Activated naive CD8-positive, alpha-beta T cell treated with anti-CD3 and anti-CD28 coated beads, Interleukin-2, amount 10 ng/mL, durations not matched to agents 7 days and 5 days (primary cell): ENCODE measurements at places on chromosomes 1 and 21. TPM values are rescaled to one million over a fixed set of nuclear protein-coding genes. Genes with fewer than 3 reads are reported as not detected.
A peak's percentile ranks its signal among the peaks of the same experiment; 100 is the strongest.

- no peak for DNase-seq
Measured at GRCh38 chr1:213982672-213983492, 4.9 kb upstream of the PROX1 start.

DNA sequence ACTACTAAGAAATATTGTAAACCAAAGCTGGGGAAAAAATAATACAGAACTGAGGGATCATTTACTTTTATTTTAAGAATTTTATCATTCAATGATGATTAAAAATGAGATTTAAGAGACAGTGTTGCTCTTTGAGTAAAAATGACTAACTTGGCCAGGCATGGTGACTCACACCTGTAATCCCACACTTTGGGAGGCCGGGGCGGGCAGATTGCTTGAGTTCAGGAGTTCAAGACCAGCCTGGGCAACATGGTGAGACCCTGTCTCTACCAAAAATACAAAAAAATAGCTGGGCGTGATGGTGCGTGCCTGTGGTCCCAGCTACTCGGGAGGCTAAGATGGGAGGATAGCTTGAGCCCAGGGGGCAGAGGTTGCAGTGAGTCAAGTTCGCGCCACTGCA lies 21.8 kb upstream of the PLEKHO1 start:
- DNase-seq = no peak

GRCh38 chr1:196808529-196809235 lies 10.8 kb upstream of the CFHR1 start:
- DNase-seq = no peak

GRCh38 chr21:15094706-15095105 lies 29.9 kb upstream of the NRIP1 start:
- DNase-seq = no peak

GRCh38 chr1:156419854-156420204 lies 50.8 kb downstream of the RHBG start:
- peak; percentile 49 for DNase-seq

DNA sequence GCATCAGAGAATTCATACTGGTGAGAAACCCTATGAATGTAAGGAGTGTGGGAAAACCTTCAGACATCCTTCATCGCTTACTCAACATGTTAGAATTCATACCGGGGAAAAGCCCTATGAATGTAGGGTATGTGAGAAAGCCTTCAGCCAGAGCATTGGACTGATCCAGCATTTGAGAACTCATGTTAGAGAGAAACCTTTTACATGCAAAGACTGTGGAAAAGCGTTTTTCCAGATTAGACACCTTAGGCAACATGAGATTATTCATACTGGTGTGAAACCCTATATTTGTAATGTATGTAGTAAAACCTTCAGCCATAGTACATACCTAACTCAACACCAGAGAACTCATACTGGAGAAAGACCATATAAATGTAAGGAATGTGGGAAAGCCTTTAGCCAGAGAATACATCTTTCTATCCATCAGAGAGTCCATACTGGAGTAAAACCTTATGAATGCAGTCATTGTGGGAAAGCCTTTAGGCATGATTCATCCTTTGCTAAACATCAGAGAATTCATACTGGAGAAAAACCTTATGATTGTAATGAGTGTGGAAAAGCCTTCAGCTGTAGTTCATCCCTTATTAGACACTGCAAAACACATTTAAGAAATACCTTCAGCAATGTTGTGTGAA lies 12.8 kb downstream of the ZFP69B start:
- DNase-seq = no peak

DNA sequence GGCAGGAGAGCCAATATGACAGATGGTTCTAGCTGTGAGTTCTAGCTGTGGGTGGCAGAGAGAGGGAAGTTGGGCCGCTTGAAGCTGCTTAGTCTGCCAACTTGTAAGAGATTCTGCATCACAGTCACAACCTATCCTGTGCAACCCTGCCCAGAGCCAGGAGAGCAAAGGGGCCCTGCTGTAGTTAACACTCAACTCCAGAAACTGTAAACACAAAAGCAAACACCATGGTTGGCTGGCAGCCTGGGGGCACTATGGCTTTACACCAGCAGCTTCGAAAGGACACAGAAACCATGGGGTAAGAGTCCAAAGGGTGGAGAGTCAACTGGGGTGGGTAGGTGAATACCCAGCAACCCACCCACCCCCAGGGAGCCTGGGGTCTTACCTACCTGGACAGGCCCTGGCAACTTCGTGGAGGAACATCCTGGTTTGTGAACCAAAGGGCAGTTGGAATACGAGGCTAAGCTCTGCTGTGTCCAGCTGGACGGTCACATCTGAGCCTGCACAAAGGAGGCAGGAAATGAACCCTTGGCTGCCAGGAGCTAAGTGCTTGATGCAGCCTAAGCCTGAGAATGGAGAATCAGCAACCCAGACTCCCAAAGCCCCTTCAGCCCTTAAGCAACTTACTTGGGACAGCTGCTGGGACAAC lies 6.4 kb downstream of the INPP5B start:
- no peak for DNase-seq

DNA sequence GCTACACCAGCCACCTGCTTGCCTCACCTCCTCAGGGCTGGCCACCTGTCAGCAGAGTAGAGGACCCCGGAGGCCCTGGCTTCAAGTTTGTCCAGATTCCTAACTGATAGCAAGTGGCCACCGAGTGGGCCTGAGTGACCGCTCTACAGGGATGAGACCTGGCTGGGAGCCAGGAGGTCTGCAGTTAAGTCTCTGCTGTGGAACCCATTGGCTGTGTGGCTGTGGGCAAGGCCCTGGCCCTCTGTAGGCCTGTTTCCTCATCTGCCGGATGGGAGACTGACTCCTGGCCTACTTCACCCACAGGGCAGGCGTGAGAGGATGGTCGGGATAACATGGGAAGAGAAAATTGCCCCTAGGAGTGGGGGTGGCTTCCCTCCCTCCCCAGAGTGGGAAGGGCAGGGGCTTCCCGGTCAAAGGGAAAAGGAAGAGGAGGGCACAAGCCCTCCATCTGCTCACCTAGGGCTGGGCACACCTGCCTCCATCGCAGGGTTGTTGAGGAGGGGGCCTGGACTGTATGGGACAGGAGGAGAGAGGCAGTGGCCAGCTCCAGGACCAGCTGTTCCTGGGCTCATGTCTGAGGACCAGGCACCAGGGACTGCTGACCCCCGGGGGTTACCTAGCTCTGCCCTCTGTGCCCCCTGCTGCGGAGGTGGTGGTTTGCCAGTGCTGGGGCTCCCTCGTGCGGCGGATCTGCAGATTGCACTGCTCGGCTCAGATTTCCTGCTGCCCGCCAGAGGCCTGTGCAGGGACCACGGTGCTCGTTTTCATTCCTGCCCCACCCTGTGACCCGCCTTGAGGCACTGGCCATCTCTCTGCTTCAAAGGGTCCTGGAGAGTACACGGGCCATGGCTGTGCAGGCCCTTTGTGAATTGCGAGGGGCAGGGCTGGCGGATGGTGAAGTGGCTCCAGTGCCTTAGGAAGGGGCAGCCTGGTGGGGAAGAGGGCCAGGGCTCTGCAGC lies 9.1 kb upstream of the MTFR1L start:
- peak; percentile 90 for DNase-seq

DNA sequence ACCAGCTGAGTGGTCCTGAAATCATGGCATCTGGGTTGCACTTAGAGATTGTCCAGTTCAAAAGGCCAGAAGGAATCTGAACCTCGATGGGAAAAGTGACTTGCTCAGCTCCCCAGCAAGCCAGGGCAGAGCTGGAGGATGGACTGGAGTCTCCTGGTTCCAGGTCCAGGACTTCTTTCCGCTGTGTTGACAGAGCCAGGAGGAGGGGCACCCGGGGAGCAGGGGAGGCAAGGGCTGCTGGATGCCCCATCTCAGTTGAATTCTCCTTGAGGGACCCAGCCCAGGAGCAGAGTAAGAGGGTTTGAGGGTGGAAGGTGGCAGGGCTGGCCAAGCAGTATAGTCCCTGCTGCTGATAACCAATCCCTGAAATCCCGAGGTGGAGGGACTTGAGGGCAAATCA lies 2.4 kb upstream of the ALPL start:
- DNase-seq = no peak

The PTBP2 gene
- 15.3 TPM for total RNA-seq

The FBXO28 gene
- 32.3 TPM for total RNA-seq

The GLIS1 gene
- not detected for total RNA-seq

The AMY2B gene
- 23.3 TPM for total RNA-seq

The C1orf115 gene
- 0.25 TPM for total RNA-seq

The ARPC5 gene
- total RNA-seq = 207 TPM
